ENCODE measurements at places on chromosomes 4 and X. TPM values are rescaled to one million over a fixed set of nuclear protein-coding genes. Genes with fewer than 3 reads are reported as not detected.

- no peak for DNase-seq
These were observed 64.6 kb downstream of the KDM6A start for GRCh38 chrX:44937606-44938005.

PTCHD1 gene
- 0.92 TPM for total RNA-seq

GRCh38 chr4:140028676-140029517 is 125.1 kb downstream of the MAML3 start:
- DNase-seq, result no peak

TRMT2B gene
- 18.7 TPM for total RNA-seq

GRCh38 chr4:125938541-125938940 is 623.8 kb downstream of the FAT4 start:
- DNase-seq, result no peak

PPBP gene
- not detected for total RNA-seq

DNA sequence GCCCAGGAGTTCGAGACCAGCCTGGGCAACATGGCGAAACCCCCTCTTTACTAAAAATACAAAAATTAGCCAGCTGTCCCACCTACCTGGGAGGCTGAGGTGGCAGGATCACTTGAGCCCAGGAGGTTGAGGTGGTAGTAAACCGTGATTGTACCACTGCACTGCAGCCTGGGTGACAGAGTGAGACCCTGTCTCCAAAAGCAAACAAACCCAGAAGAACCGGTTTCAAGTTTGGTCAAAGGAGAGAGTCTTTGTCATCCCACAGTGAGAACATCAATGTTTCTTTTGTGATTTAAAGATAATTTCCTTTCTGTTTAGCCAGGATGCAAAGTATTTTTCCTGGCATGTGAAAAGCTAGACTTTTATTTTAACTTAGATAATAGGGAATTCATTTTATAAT is 26.7 kb downstream of the PDK3 start:
- DNase-seq, result no peak

CT45A3 gene
- total RNA-seq, result not detected

- peak; percentile 61 for DNase-seq
These were observed 68.3 kb downstream of the SLIT2 start for GRCh38 chr4:20319825-20320612.

- no peak for DNase-seq
These were observed 35.9 kb downstream of the MAGEA1 start for GRCh38 chrX:153214934-153215333.

DNA sequence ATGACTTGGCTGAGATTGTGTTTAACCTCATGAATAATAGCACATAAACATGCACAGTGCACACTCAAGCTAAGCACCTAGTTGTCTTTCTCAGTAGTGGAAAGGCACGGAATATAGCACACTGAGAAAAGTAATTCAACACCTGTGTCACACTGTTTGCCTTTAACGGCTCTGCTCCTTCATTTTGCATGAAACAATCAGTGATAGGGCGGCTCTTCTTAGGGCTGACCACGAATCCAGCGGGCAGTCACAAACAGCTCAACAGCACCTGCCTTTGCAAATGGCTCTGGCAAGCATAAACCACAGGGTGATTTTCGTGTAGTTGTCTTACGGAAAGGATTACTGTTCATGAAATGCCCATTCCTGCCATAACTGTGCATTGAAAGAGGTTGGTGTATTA is 954.0 kb upstream of the TENM3 start:
- DNase-seq, result no peak

MAPK10 gene
- 13.4 TPM for total RNA-seq

PRDM8 gene
- total RNA-seq, result 18.8 TPM

CDK16 gene
- total RNA-seq, result 422 TPM

ALB gene
- 1.5 TPM for total RNA-seq

DNA sequence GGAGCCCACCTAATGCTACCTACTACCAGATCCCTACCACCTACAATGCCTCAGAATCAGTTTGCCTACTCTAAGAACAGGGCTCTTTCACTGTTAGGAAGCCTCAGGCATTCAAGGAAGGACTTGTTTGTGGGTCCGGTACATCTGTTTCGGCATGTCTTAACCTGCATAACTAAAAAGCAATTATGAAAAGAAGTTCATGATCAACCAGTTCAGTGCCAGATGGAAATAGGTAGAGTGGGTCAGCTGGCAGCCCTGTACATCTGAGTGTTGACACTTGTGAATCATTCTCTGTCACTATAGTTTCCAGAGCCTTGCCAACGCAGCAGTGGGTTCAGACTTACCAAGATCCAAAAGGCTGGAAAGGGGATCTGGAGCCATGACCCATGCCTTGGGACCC is 3.3 kb downstream of the TMEM185A start:
- no peak for DNase-seq

DNA sequence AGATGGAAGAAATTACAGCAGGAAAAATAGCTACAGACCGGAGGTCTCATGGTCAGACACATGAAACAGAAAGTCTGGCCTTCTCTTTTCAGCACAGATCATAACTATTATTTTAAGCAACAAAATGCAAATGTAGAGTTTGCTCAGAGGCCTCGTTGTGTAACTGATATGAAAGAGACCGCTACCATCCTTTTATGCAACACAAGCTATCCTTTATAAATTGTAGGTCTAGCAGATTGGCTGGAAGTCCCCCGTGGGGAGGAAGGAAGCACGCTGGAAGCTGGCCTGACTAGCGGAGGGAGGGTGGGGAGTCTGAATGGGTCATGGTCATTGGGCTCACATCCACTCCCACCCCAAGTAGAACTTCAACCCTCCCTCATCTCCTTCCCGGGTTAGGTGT is 27.7 kb downstream of the DMP1 start:
- DNase-seq, result no peak

GRCh38 chr4:142236268-142236667 is 599.9 kb downstream of the IL15 start:
- DNase-seq, result no peak

- peak; percentile 71 for DNase-seq
These were observed 97.5 kb upstream of the CBR4 start for GRCh38 chr4:169107528-169107927.

SMIM10 gene
- 2.4 TPM for total RNA-seq

- peak; percentile 4 for DNase-seq
These were observed 58.4 kb upstream of the COX18 start for GRCh38 chr4:73127839-73128453.

GRCh38 chr4:77040270-77040669 is 35.5 kb downstream of the CCNI start:
- no peak for DNase-seq

DNA sequence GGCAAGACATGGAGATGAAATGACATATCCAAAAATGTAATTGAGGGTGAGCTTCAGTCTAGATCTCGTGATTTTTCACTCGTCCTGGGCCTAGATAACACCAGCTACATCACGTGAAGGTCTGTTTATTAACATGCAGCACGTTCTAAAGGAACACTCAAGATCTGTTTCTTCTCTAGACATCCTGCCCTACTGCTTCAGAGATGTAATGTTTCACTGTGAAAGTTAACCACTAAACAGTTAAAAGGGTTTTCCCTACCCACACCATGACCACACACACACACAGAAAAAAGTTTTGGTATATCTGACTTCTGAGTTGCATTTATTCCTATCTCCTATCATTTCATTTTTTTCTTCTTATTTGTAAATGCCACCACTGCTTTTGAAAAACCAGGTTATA is 52.3 kb upstream of the SMIM31 start:
- DNase-seq, result no peak

DNA sequence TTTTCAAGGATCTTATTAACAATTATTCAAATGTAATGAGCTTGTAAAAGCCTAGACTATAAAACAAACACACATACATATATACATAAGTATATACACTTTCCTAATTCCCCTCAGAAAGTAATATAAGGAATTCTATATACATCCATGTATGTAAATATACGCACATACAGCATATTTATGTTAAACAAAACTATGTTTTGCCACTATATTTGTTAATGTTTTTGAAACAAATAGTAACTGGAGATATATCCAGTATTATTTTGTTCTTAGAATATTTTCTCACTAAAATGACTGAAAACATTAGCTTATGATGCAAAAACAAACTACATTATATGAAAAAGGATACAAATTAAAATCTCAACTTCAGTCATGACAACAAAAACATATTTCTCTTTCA is 85.1 kb downstream of the FBXO8 start:
- no peak for DNase-seq

- no peak for DNase-seq
These were observed 105.1 kb upstream of the SLC34A2 start for GRCh38 chr4:25550376-25551030.

Measured in cardiac muscle cell (in vitro differentiated cells and primary cell).